ENCODE measurements at places on chromosomes 7 and 10.

DNA sequence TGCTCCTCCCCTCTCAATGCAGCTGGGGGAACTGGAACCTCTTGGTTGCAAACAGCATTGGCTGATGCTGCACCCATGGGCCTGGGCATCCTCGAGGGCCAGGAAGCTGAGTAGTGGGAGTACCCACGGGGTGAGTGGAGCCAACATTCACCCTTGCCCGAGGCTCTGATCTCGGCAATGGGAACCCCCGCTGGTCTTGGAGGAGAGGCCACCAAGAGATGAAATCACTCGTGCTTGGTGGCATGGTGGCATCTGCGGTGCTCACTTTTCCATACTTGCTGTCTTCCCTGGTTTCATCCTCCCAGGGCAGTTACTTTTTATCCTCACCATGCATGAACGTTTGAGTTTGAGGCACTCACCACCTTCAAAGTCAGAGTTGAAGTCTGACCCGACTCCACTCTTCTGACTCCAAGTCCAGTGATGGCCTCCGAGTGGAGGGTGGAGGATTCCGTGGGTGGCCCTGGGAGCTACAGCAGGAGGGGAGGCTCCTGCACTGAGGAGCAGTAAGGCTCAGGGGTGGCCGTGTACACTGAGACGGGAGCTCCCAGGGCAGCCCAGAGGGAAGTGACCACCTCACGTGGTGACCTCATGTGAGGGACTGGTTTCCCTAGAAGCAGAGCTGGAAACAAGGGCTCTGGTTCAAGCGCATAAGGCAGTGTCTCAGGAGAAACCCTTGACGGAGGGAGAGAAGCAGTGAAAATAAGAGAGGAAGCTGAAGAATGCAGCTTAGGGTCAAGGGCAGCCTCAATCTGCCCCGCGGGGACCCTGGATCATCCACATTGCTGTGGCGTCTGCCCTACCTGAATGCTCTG is 349.1 kb downstream of the TCERG1L start:
- DNase-seq, result no peak

DNA sequence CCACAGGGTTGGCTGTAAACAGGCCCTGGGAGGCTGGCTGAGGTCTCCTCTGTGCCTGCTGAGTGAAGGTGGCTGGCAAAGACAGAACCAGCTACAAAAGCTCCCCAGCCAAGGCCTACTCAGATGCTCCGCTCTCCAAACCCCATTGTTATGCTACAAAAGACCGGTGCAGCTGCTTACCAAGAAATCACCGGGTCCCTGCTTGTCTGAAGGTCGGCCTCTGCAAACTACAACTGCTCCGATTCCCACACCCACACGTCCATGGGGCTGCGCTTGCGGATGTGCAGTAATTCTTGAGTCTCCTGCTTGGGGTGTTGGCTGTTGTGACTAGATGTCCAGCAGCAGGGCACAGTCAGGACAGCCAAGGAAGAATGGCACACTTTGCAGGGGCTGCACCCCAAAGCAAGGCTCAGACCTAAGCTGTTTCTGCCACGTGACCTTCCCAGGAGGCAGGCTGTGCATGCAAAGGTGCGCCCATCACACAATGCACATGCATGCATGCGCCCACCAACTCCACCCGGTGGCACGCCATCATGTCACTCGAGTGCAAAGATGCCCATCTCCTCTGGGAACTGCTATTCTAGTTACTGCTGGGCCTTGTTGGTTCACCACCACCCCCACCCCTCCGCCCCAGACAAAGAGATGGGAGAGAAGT is 97.8 kb downstream of the OAT start:
- DNase-seq, result no peak

GRCh38 chr7:122013630-122014029 is 130.4 kb downstream of the AASS start:
- no peak for DNase-seq

DNA sequence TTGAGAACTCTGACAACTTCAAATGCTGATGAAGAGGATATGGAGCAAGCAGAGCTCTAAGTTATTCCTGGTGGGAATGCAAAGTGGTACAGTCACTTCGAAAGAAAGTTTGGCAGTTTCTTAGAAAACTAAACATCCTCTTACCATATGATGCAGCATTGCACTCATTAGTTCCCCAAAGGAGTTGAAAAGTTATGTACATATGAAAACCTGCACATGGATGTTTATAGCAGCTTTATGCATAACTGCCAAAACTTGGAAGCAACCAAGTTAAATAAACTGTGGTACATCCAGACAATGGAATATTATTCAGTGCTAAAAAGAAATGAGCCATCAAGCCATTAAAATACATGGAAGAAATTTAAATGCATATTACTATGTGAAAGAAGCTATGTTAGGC is 779.3 kb upstream of the COBL start:
- DNase-seq, result no peak

DNA sequence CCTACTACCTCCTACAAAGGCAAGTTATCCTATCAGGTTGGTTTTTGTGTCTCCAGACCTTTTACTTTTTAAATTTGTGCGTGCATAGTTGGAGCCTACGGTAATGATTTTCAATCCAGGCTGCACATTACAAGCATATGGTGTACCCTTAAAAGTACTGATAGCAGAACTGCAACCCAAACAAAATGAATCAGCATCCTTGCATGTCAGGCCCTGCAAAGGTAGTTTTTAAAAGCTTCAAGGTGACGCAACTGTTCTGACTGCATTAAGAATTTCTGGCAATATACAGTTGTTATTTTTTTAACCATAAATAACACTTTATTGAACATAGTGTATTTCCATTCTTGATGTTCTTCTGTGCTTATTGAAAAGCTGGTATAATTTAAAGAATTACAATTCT is 28.9 kb downstream of the GNAT3 start:
- DNase-seq, result no peak

DNA sequence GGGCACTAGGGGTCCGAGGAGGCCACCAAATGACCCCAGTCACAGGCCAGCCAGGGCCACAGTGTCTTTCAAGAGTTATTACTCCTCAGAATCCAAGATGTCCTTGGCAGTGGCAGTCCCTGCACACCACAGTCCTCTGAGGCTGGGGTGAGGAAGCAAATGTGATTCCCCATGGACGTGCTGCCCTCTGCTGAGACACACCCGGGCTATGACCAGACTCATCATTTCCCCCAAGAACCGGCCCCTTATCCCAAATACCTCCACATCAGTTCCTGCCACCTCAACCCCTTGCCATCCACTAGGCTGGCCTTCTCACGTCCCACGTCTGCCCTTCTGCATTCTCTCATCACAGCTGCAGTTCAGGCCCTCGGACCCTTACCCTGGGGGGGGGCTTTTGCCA is 5.0 kb downstream of the PRKAG2 start:
- no peak for DNase-seq

- no peak for DNase-seq
These were observed 626 bp upstream of the BMS1 start for GRCh38 chr10:42781893-42782445.

DNA sequence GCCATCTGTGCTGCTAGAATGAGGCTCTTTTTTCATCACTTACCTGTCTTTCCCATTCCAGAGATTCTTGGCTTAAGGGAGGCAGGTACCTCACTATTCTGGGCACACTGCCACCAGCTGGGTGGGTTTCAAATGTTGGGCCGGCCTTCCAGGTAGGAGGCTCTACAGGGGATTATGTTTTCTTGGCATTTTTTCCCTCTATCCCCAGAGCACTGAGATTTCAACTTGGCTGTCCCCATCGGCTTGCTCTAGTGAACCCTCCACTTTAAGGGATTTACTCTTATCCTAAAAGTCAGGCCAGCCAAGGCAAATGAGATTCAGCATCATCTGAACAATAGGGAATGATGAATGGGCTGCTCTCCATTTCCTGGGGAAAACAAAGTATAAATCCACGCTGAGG is 710.1 kb upstream of the CELF2 start:
- no peak for DNase-seq

- DNase-seq, result no peak
These were observed 100.1 kb downstream of the ST7 start for GRCh38 chr7:117053432-117053831.

DNA sequence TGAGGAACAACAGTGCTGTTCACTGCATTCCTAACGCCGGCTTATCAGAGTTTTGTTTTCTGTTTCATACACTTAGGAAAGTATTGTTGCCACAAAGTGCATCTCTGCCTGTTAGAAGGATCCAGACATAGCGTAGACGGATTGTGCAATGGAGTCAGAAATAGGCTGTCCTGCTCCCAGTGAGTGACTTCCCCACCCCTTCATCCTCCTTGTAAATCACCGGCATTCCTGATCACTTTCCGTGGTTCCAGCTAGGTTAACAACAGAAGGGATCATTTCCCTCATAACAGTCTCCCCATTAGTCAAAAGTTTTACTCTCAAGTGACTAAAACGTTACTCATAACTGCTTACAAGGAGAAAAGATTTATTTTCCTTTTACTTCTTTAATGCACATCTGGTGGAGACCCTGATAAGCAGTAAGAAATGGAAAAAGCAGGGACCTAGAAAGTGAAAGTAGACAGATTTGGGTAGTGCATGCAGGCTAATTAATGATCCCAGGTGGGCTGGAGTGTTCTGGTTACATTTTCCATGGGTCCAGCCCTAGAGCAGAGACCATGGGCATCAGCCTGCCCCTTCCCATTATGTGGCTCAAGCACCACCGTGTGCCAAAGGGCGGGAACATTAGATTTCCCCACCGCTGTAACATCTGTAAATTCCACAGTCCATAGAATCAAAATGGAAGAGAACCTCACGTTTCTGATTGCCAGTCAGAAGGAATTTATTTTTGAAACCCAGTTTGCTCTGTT is 395.1 kb upstream of the GALNT17 start:
- no peak for DNase-seq

GRCh38 chr10:73907841-73908517 is 3.0 kb upstream of the PLAU start:
- DNase-seq, result no peak

DNA sequence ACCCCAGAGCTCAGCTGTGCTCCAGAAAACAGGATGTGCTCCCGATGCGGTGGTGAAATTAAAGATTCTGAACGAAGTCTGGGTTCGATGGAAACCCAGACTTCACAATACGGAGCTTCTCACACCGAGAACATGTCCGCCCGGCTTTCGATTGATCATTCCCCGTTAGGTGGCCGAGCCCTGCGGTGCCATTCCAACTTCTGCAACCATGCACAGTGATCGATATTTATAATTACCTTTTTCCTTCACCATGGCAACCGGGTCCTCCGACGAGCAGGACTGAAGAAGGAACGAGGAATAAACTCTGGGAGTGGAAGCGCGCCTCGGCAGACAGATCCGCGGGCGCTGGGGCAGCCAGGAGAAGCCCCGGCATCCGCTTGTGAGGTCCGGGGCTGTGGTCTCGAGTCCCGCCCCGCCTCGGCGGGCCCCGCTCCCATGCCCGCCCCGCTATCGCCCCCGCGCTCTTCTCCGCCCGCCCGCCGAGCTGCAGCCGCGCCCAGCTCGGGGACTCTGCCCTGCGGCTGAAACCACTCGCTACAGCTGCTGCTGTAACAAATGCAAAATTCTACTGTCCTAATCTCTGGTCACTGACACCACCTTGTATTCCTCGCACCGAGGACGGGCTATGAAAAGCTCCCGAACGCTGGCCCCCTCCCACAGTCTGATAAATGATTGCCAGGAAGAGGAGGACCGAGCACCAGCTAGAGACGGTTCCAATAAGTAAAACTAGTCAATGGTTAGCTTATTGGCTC is 26.2 kb downstream of the ABLIM1 start:
- peak; percentile 37 for DNase-seq

GRCh38 chr7:35695473-35695850 is 527 bp upstream of the HERPUD2 start:
- no peak for DNase-seq

DNA sequence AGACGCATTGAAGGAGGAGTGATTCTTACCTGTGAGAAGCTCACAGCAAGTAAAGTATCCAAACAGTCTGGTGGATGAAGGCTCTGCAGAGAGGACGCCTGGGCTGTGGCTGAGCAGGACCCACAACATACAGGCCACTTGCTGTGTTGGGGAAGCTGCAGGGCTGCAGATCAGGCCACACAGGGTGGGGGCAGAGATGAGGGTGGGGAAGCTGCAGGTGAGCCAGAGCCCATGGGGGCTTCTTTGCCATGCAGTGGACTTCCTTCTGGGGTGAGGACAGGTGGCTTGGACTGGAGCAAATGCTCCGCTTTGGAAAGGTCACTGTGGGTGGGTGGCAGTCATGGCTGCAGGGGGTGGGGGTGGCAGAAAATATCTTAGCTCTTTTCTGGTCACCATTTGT is 214.8 kb downstream of the GLRX3 start:
- DNase-seq, result no peak

GRCh38 chr10:90614631-90615030 is 243.2 kb downstream of the HTR7 start:
- no peak for DNase-seq

DNA sequence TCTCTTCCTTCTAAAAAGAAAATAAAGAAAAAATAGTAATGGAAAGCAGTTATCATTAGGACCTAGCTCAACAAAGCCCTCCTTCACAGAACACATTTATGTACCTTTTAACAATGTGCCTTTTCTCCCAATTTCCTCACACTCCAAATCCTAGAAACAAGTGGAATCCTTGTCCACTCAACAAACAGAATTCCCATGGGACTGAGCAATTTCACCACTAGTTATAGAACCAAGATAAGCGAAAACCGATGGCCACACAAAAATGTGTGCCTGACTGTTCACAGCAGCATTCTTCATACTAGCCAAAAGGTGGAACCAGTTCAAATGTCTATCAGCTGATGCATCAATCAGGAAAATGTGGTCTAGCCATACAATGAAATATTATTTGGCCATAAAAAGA is 17.3 kb downstream of the DCLRE1C start:
- no peak for DNase-seq

DNA sequence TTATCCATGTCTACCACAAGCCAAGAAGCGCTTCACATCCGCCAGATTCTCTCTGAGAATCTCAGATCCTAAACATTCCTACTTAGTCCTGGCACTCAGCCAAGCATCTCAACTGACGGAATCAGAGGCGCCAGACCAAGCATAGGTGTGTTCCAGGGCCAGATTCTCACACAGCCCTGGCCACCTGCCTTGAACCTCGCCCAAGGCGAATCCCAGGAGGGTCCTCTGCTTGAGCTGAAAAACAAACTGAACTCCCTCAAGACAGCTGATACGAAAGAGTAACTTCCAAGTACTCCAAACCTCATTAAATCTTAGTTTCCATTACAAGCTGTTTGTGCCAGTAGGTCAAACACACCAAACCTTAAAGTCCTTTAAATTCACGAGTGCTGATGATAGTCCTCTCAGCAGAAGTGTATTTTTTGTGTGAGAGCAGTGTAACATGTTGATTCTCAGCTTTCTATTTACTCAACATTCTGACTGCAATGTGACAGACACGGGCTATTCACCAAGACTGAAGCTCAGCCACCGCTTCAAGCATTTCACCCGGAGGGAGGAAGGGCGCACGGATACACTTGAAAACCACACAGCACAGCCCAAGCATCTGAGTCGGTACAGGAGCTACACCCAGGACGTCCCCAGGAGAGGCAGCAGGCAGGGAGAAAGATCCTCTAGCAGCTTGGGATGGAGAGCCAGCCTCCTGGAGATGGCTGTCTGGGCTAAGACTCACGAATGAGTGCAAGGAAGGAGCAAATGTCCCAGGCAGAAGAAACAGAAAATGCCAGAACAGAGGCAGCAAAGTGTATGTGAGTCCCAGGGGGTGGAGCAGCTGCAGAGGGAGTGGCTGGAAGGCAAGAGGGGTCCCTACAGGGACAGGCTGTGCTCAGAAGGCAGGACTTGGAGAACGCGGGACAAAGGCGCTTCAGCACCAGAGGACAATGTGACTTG is 6.0 kb downstream of the PARD3 start:
- no peak for DNase-seq
